Nucleus accumbens (tissue), 56 donors: ENCODE measurements at places on chromosomes 3 and 15.
A peak's percentile ranks its signal among the peaks of the same experiment; 100 is the strongest.

- DNase-seq, result no peak
Measured at GRCh38 chr15:57213862-57214261, 162.4 kb upstream of the CGNL1 start.

DNA sequence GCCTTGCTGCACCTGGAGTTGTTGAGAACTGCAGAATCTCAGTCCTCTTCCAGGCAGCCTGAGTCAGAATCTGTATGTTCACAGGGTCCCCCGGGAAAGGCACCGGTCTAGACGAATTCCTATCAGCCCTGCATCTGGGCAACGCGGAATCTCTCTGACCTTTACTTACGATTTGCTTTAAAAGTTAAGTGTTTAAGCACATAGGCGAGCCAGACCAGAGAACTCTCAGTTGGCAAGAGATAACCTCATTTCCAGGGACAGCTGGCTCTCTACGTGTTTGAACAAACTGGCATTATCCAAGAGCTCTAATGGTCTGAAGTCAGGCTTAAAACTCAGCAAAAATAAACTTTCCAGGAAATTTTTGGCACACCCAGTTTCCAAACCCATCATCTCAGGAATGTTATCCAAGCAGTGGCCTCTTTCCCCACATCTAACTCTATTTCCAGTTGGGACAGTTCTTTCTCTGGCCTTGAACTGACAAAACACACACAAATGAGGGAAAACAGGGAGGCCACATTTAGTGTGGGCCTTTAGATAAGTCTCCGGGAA, 53.4 kb downstream of the HES1 start:
- DNase-seq, result no peak

DNA sequence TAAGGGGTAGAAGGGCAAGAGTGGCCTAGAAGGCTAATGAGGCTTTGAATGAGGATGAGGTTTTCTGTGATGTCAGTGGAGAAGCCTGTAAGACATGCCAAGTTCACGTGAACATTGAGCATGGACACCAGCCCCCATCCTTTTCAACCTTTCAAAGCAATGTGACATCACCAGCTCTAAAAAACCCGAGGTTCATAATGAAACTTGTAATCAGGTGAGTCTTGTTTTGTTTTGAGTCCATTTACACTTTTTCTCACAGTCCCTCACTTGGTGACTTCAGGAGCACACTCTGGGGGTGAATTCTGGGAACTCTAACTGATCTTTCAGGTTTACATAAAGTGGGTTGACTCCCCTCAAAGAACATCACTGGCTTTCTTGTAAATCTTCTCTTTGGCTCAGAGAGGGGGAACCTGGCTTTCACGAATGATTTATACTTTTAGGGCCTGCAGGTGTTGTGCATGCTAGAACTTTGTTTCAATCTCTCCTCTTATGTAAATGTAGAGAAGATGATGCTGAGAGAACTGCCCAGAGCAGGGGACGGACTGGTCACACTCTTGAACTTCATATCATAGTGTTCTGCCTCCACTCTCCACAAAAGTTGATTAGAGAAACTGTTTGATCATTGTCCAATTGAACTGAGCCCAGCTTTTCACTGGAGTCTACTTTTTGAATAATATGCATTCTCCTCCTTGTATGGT, 224.7 kb upstream of the SATB1 start:
- no peak for DNase-seq

- DNase-seq, result no peak
Measured at GRCh38 chr15:61660579-61660978, 399.7 kb downstream of the VPS13C start.

DNA sequence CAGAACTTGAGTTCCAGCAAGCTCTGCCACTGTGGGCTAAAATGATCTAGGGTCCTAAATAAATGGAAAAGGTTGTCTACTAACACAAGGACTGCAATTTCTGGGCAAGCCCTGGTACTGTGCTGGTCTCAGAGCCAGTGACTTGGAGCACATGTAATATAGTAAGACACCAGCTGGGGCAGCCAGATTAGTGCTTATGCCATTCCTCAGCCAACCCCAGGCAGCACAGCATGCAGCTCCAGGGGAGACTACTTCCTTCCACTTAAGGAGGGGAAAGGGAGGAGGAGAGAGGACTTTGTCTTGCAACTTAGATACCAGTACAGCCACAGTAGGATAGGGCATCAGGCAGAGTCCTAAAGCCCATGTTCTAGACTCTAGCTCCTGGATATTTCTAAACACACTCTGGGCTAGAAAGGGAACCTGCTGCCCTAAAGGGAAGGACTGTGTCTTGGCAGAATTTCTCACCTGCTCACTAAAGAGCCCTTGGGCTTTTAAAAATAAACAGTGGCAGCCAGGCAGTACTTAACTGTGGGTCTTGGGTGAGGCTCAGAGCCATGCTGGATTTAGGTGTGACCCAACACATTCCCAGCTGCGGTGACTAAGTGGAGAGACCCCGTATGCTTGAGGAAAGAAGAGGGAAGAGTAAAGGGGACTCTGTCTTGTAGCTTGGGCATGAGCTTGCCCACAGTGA, 223.7 kb upstream of the BCHE start:
- no peak for DNase-seq

GRCh38 chr3:194384569-194385001, 14.5 kb downstream of the GP5 start:
- DNase-seq, result no peak

DNA sequence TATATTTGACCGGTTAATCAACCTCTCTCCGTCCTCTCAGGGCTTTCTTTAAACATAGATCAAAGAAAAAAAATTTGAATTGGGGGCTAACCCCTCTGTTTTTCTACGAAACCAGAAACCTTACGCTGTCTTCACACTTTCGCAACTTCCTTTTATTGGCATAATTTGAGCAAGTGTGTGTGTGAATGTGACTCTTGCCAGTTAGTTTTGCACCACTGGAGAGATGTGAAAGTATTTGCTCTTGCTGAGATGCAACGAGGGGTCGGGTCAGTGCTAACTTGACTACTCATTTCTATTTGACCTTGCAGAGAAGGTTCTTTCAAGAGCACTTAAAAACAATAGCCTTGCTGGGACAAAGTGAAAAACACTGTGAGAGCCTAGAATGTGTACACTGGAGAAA, 81.2 kb downstream of the FAM43A start:
- no peak for DNase-seq

DNA sequence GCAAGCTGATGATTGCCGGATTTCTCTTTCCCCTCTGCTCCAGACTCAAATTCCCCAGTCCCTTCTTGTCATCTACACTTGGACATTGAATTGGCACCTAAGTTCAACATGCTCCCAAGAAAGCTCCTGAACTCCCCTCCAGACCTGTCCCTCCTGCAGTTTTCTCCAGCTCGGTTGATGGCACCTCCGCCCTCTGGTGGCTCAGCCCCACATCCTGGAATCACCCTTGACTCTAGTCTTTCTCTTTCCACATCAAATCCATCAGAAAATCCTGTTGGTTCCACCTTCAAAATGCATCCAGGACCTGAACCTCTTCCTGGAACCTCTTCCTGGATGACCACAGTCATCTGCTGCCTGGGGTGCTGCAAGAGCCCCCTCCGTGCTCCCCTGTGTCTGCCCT, 60.1 kb downstream of the RASGRF1 start:
- DNase-seq, result no peak

DNA sequence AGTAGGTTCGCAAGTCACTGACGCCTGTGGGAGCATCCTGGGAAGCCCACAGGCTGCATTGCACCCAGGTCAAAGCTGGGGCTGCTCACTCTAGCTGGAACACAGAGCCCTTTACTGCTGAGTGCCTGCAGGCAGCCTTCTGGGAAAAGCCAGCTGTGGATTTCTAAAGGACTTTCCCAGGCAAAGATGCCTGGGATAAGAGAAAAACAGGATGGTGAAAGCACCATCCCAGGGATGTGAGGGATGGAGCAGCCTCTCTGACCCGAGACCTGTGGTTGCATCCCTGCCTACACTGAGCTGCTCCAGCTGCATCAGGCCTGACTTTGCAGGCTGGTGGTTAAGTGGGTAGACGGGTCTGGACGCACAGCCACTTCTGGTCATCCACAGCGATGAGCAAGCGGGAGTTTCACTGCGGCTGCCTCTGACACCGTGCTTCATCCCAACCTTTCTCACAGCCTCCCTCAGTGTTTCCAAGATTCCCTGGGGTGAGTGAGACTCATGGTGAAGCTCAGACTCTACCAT, 52.5 kb upstream of the AMOTL2 start:
- no peak for DNase-seq

DNA sequence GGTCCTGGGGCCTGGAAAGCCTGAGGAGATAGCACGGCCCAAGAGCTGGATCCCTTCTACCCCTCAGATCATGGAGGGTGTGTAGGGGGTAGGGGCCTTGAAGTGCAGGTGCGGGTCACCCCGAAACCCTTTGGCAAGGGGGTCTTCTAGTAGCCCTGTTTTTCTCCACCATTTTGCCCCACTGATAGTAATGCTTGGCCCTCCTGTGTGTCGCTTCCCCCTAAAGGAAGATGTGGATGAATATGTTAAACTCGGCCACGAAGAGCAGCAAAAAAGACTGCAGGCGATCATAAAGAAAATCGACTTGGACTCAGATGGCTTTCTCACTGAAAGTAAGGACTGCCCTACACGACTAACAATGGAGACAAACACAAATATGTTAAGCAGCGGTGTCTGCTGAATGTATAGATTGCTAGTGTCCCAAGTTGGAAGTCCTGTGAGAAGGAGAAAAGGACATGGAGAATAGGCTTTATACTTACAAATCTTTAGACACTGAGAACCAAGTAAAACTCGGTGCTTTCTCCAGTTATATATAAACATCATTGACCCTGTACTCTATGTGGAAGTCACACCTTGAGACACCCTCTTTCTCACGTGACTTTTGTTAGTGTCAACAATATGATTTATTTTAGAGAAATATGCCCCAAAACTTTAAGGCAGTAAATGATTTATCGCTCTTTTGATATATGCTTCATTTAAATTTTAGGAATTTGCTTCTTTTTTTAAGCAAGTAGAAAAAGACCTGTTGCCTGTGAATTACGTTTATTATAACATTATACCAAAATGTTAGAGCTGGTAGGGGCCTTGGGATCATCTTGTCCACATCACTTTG, 802 bp downstream of the RCN2 start:
- peak; percentile 30 for DNase-seq

DNA sequence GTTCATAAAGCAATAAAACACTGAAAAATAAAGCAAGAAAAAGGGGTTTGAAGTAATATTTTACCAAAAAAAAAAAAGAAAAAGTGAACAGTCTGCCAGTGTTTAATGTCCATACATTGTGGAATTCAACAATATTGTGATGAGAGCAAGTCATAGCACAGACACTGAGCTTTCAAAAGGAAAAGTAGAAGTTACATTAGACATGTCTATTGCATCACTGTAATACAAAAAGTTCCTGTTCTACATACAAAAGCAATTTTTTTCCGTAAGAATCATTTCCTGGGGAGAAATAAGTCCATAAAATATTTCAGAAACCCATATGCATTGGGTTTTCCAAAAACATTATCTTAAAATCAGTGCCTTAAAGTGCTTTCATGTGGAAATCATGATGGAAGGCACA, 11.8 kb upstream of the HDC start:
- DNase-seq, result no peak

GRCh38 chr3:106881186-106881585, 496.1 kb upstream of the CCDC54 start:
- no peak for DNase-seq

GRCh38 chr15:40746916-40747418, 8.1 kb downstream of the RMDN3 start:
- no peak for DNase-seq

GRCh38 chr3:173066044-173067004, 74.7 kb downstream of the SPATA16 start:
- no peak for DNase-seq

GRCh38 chr3:161586556-161587235, 90.1 kb downstream of the OTOL1 start:
- DNase-seq, result no peak

DNA sequence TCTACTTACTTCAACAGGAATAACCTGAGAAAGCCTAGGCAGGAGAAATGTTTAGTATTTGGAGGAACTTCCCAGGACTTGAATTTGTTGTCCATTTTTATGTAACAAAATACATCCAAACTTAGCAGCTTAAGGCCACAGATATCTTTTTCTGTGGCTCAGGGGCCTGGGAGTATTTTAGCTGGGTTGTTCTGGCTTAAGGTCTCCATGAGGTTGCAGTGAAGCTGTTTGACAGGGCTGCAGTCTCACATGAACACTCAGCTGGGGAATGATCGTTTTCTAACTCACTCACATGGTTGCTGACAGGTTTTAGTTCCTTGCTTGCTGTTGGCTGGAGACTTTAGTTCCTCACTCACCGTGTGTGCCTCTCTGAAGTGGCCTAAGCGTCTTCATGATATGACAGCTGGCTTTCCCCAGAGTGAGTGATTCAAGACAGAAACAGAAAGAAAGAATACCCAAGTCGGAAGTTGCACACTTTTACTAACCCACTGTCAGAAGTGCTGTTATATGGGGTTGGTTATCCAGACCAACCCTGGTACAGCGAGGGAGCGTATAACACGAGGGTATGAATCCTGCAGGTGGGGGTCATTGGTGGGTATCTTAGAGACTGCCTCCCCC, 229.7 kb upstream of the TBL1XR1 start:
- DNase-seq, result no peak
